ENCODE measurements at places on chromosomes 1 and 21.

DNA sequence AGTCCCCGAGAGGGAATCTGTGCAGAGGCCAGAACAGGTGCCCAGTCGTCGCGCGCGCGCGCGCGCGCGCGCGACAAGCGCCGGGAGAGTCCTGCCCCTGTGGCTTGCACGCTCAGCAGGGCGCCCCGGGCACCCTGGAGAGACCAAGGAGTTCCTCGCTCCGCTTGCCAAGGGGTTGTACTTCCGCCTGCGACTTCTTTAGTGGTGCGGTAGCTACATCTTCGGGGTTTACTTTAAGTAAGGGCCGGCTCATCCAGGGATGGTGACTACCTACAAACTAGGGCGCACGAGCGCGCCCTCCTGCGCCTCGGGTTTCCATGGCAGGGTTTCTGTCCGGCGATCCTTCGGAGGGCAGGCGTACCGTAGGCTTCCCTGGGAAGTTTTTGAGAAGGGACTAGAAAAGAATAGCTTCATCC lies 1.4 kb downstream of the LHX4 start:
- peak; percentile 45 for DNase-seq

DNA sequence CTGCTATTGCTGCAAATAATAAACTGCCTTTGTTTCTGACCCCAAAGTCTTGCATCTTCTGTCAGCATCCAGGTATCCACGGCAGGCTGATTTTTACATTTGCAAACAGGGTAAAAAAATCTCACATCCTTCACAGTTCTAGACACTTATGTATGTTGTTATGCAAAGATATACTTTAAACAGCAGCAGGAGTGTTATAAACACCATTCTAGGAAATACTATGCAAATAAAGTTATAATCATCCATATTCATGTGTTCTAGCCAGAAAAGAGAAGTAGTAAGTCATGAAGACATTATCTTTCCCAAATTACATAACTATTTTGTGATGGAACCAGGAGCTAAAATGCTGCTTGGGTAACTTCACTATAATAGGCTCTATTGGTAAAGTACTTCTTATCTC lies 534.2 kb downstream of the LTN1 start:
- DNase-seq: no peak

DNA sequence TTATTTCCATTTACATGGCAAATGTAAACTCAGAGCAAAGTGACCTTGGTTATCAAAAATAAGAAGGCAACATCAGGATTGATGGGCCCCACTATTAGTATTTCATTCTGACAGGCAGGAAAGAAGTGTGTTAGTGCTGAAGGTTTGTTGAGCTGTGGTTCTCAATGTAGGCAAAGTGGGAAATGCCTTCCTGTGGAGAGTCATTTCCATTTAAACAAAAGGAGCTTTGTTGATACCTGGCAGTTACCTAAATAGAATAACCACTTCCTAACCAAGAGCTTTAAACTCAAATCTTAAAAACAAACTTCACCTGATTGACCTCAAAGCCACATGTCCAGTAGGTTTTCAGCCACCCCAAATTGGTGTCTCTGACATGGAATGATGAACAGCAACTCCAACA lies 579.9 kb upstream of the BEND5 start:
- DNase-seq: no peak

- DNase-seq: no peak
Measured at GRCh38 chr1:21242846-21243245, 47.4 kb downstream of the ECE1 start.

DNA sequence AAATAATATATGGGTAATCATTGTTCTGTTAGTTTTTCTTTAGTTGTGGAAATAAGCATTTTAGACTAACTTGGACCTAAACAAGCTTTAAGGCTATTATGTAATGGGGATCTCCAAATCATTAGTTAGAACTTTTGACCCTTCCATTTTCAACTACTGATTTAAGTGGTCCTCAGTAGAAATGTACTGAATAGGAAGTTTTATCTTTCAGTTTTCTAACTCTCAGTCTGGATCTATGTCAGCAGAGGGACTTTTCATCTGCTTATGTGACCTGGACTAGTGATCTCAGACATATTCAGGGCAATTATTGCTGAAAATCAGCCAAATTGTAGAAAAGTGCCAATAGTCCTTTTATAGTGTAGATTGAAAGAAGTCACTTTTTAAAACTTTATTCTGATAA lies 56.0 kb downstream of the SASS6 start:
- DNase-seq: no peak

DNA sequence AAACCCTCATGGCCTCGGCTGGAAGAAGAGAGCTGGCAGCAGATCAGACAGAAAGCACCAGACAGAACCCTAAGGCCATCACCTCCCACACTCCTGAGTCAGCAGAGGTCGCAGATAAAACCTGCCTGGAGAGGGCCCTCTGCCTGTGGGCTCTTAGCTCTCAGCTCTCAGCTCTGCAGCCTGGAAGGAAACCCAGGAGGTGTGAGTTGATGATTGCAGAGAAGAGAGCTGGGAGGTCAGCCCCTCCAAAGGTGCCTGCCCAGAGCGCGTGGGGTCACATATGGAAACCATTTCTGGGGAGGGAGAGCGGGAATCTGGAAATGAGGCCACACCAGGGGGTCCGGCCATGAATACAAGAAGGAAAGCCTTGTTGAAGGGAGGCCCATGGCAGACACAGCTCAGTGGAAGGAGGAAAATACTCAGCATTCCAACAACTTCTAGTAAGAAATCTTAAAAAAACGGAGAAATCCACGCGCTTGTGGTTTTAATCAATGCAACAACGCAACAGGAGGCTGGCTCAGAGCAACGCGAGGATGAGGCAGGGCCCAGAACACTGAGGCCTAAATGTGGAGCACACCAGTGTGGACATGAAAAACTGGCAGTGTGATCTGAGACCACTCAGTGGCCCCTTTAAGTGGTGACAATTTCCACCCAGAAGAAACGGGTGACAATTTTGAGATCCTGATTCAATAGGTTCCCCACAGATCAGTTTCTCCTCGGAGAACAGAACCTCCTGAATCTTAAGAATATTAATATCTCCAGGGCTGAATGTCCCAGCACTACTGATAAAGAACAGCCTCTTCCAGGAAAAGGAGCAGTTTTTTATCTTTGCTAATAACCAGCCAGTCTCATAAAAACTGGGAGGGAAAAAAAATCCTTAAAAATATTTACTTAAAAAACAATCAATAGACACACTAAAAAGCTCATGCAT lies 45.7 kb downstream of the PSMG1 start:
- DNase-seq: no peak

GRCh38 chr1:236774926-236775325 lies 20.2 kb upstream of the MTR start:
- peak; percentile 40 for DNase-seq

DNA sequence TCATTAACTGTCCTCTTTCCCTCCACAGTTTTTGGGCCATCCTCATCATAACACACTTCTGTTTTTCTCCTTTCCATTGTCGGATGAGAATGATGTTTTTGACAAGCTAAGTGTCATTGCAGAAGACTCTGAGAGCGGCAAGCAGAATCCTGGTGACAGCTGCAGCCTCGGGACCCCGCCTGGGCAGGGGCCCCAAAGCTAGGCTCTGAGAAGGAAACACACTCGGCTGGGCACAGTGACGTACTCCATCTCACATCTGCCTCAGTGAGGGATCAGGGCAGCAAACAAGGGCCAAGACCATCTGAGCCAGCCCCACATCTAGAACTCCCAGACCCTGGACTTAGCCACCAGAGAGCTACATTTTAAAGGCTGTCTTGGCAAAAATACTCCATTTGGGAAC lies 28.6 kb upstream of the IFNAR1 start:
- no peak for DNase-seq

- DNase-seq: no peak
Measured at GRCh38 chr21:45993210-45994085, 11.9 kb downstream of the COL6A1 start.

GRCh38 chr1:145777357-145778145 lies 46.3 kb downstream of the RNF115 start:
- no peak for DNase-seq

- DNase-seq: no peak
Measured at GRCh38 chr1:151501474-151501873, 9.7 kb upstream of the CGN start.

GRCh38 chr1:24963099-24963872 lies 33.2 kb upstream of the RUNX3 start:
- DNase-seq: no peak

DNA sequence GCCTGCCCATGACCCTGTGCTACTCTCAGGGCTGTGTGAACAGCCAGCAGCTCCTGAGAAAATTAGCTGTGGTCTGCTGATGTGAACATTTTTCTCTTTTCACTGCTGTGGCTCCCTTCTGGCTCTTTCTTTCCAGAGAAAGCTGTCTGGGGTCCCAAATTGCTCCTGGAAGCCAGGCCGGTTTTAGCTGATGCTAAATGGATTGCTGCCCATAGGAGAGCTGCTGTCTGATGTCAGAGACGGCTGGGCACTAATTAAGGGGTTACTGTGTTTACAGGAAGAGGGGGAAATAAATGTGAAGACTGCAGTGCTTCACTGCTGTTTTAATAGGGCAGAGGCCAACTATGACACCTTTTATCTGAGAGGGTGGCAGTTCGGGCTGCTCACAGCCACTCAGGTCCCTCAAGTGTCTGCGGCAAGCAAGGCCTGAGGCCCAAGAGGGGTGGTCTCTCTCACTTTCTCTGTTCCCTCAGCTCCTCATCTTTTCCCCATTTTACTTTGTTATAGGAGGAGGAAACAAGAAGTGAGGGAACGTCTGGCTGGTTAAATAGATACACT lies 106.0 kb upstream of the GNG12 start:
- no peak for DNase-seq

DNA sequence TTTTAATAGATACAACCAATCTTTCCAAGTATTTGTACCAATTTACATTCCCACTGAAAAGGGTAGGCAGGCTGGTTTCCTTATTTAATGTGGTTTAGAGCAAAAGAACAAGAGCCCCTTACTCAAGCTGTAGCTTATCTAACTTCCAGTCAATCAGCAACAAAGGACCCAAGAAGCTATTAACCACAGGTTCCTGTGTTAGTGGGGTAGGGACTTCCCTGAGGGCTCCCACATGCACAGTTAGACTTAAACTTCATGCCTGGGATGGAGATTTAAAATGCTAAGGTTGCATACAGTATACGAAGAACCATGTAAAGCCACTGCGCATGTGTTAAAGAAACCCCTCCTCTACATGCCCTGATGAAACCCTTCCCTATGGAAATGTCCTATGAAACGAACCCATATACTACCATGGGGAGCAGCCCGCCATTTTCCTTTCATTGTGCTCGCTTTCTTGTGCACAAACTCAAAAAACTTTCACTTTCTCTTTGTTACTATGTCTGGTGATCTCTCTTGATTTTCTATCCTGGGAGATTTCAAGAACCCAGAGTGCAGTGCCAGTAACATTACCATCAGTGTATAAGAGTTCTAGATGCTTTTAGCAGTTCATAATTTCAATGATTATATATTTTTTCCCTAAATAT lies 23.3 kb upstream of the ST6GALNAC5 start:
- DNase-seq: no peak

DNA sequence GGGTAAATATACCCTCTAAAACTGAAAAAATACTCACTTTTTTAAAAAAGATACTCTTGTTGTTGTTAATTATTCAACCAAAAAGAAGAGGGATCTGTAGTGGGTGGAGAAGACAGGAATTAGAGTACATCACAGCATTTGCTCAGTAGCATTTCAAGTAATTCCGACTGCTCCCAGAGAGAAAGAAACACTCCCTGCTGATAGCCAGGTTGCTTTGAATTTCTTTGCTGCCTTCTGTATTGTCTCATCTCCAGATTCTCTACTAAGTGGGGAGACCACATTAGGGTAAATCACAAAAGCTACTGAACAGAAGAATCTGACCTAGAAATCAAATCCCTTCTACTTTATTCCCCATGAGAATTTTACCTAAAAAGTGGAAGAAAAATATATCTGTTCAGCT lies 661.1 kb downstream of the BRINP3 start:
- DNase-seq: no peak

DNA sequence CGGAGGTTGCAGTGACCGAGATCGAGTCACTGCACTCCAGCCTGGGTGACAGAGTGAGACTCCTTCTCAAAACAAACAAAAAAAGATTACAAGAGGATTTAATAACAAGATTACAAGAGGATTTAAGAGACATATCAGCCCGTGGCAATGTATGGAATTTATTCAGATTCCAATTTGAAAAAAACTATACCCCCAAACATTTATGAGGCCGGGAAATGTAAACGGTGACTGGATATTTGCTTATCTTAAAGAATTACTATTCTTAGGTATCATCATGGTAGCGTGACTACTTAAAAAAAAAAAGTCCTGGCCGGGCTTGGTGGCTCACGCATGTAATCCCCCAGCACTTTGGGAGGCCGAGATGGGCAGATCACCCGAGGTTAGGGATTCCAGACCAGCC lies 21.2 kb upstream of the ELK4 start:
- DNase-seq: no peak

- peak; percentile 91 for DNase-seq
Measured at GRCh38 chr1:169538998-169539871, 47.0 kb downstream of the F5 start.

DNA sequence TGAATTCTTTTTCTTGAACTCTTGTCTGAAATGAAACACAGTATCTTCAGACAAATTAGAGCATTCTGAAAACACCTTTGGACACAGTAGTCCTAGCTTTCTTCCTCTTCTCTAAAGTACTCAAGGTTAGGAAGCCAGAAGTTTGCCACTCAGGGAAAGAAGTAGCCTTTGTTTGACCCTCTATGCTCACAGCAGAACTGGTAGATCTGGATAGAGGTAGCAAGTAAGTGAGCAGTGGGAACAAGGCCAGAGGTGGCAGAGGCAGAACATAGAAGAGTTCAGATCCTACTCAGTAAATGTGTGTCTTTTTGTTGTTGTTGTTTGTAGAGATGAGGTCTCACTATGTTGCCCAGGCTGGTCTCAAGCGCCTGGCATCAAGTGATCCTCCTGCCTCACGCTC lies 7.4 kb upstream of the PIGR start:
- no peak for DNase-seq

- no peak for DNase-seq
Measured at GRCh38 chr1:11352816-11353799, 80.1 kb downstream of the UBIAD1 start.

DNA sequence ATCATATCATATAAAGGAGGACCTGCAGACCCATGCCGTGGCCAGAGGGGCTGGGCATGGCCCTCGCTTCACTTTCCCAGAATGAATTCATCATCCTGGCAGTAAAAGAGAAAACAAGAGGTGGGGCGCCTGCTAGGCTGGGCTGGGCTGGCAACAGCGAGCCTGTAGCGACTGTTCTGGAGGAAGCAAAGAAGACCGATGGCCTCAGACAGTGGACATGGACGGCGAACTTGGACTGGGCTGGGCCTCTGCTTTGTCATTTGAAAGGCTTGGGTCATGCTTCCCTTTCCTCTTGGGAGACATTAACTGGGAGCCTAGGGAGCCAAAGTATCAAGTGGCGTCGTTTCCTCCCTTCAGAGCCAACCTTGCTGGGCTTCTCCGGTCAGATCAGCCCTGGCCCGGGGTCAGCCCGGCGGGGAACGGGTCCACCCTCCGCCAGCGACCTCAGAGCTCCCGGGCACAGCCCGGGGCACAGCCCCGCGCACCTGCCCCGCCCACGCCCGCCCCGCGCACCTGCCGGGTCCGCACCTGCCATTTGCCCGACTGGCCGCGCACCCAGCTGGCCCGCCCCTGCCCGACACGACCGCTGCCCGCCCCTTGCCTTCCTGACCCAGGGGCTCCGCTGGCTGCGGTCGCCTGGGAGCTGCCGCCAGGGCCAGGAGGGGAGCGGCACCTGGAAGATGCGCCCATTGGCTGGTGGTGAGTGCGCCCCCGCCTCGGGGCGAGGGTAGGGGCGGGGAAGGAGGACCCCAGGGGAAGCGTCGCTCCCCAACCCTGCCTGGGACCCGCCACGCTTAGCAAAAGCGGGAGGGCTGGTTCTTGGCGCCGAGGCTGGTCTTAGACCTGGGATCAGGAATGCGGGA lies at the start of gene FAM3B:
Gene FAM3B (plus strand): TSS at position 602 of the 863 bp plus-strand sequence. CDS start 79 bp downstream, at position 681.
- no peak for DNase-seq

Data from kidney glomerular epithelial cell (primary cell).